ENCODE measurements at places on chromosomes 12 and 14. TPM values are rescaled to one million over a fixed set of nuclear protein-coding genes. Genes with fewer than 3 reads are reported as not detected.

GRCh38 chr12:111628505-111629260 lies 29.6 kb upstream of the ATXN2 start:
- no peak for DNase-seq

DNA sequence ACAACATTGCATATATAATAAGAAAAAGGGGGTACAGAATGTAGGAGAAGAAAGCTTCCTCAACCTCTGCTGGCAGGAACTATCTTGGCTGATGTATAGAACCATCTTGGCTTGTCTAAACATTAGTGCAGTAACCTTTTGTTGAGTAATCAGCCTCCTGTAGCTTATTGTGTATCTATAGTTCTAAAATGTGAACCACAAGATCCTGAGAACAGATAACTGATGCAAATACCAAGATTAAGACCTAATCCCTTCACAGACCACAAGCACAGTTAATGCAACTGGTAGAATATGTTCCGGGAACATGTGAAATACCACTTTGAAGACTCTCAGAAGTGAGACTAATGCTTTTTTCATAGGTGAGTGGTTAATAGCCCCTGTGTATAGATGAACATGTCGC lies 50.7 kb upstream of the KCNC2 start:
- DNase-seq = no peak

DNA sequence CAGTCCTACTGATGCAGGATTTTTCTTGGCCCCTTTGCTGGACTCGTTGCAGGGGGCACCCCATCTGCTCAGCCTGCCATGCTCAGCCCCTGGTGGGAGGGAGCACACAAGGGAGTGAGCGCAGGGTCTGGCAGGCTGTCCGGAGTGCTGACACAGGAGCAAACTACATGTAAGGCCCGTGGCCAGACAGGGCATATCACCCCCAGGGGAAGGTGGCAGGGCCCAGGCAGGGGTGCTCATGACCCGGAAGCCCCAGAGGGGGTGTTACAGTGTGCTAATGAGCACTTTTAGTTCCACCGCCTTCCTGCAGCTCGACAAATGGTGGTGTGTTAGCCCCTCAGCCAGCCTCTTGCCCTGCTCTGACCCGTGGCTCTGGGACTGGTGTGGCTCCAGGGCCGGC lies 645.6 kb upstream of the TMEM132C start:
- no peak for DNase-seq

DNA sequence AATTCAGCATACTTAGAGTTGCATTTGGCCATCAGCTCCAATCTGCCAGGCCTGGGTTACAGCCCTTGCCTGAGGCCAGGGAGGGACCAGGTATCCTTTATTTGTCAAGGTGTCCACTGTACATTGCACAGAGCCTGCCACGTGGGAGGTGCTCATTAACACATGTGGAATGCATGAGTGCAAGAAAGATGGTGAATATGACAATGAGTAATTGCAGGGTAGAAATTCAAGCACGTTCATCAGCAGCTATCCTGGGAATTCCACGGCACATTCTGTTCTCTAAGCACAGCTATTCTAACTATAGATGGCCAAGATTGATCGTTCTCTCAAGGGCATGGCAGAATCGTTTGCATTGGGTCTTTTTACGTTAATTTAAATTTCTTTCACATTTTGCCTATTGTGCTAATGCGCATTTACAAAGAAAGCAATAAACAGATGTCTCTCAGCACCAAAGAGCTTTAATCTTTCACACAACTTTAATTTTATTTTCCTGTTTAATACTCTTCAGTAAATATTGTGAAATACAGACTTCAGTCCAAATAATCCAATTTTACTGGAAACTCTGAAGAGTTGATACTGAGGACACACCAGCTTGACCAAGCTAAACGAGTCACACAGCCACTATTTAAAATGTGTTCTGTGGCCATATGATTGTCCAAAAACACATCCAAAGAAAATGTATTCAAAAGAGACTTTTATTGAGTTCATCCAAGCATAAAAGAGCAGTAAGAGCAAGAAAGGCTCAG lies 1025.7 kb upstream of the TMEM132C start:
- DNase-seq = no peak

- peak; percentile 64 for DNase-seq
Measured at GRCh38 chr12:113103756-113104450, 31.7 kb downstream of the RASAL1 start.

DNA sequence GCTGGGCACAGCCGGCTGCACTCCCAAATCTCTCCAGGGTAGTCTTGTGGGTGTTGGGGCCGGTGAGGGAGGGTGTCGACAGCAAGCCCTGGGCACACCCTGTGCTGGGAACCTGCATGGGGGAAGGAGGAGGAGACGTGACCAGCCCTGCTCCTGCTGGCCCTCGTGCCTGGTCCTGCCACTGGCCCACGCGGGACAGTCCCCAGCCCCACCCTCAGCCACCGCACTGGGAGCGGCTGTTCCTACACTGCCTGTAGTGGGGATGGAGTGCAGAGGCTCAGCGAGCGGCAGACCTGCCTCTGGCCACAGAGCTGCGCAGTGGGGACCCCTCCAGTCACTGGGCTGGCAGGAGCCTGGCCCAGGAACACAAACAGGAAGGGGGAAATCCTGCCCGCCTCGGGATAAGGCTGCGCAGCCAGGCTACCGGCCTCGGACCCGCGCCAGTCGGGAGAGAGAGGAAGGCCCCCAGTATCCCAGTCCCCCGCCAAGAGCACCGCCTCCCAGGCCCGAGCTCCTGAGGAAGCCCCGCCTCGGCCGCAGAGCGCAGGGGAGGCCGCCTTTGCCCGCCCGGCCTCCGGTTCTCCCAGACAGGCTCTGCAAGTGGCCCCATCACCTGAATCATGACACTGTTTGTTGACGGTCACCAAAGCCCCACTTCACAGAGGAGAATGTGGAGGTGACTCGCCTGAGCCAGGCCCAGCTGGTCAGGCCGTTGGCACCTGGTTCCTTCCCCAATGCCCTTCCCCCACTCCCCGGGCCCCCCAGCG lies 10.6 kb downstream of the AHNAK2 start:
- DNase-seq = peak; percentile 69

- no peak for DNase-seq
Measured at GRCh38 chr14:92340071-92340470, 17.1 kb downstream of the SLC24A4 start.

DNA sequence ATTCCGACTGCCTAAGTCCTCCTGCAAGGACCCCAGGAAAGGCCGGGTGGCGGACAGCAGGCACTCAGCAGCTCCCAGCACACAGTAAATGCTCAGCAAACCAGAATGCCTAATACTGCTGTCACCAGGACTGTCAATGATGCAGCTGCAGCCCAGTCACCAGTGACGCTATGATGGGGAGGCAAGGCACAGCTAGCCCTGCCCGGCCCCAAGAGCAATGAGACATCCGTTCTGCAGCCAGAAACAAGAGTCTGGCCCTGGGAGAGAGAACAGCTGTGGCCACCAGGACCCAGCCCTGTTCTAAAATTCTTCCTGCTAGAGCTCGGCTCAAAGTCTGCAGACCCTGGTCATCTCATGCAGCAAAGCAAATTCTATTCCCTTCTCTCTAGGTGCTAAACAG lies 69.8 kb downstream of the NCOR2 start:
- DNase-seq = no peak

GRCh38 chr12:21478756-21479455 lies 22.5 kb downstream of the RECQL start:
- no peak for DNase-seq

- no peak for DNase-seq
Measured at GRCh38 chr12:61213646-61214045, 1046.6 kb upstream of the USP15 start.

DNA sequence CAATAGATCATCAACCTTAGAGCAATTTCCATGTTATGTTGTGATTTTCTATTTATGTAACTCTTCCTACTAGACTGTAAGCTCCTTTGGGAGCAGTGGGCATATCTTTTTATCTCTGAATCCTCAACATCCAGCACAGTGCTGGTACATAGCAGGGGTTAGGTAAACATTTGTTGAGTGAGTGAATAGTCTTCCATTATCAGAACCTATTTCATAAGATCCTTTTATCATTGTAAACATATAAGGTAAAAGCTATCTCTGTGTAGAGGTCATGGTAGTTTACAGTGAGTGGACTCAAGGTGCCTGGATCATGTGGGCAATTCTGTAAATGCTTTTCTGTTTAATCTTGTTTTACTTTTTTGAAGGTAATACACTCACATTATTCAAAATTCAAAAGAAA lies 15.1 kb downstream of the FKBP11 start:
- DNase-seq = no peak

DNA sequence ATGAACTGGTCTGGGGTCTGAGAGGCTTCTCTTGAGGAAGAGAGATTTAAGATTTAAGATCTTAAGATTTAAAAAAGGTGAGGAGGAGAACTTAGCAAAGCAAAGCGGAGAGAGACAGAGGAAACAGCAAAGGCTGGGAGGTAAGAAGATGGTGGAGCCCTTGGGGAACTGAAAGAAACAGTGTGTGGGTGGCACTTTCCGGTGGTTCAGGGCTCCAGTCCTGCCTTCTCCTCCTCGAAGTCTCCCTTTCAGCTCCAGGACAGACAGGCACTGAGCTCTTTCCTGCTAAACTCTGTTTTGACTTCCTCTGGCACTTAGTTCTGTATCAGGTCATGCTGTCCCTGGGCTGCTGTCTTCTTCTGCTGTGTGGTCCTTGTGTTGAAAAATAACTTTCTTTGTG lies 298.7 kb upstream of the SRRM4 start:
- no peak for DNase-seq

The GRIP1 gene
- total RNA-seq = 4.3 TPM

The DHRS2 gene
- 1.2 TPM for total RNA-seq

Data from lower lobe of right lung (tissue), 2 donors.